ENCODE measurements at places on chromosomes 16 and 17. TPM values are rescaled to one million over a fixed set of nuclear protein-coding genes. Genes with fewer than 3 reads are reported as not detected.

DNA sequence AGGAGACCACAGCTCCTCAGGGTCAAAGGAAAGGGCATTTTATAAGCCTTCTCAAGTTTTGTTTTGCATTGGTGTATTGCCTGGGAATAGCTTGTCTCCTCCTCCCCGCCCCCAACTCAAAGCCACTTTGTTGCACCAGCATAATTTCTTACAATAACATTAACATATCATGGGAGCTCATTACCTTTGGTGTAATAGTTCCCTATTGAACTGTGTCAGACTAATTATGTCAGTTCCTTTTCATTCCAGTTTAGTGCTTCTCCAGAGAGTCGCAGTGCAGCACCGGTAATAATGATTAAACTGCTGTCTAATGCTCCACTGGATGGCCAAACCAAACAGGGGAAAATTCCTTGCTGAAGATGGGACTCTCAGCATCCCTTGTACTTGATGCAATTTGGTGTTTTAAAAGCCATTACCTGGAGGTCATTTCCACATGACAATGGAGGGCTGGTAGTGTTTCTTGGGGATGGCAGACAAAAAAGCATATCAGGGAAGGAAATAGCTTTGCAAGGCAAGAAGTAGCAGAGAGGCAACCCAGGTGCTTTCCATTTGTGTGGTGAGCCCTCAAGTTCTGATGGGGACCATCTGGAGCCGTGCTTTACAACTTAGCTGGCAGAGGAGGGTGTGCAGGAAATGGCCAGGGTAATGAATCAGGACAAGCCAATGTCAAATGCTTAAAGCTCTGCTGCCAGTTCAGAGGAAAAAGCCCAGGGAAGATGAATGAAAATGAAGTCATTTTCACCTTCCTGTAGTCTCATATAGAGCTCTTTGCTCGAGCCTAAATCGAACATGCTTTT, 91.5 kb upstream of the NLRP1 start:
- no peak for DNase-seq

DNA sequence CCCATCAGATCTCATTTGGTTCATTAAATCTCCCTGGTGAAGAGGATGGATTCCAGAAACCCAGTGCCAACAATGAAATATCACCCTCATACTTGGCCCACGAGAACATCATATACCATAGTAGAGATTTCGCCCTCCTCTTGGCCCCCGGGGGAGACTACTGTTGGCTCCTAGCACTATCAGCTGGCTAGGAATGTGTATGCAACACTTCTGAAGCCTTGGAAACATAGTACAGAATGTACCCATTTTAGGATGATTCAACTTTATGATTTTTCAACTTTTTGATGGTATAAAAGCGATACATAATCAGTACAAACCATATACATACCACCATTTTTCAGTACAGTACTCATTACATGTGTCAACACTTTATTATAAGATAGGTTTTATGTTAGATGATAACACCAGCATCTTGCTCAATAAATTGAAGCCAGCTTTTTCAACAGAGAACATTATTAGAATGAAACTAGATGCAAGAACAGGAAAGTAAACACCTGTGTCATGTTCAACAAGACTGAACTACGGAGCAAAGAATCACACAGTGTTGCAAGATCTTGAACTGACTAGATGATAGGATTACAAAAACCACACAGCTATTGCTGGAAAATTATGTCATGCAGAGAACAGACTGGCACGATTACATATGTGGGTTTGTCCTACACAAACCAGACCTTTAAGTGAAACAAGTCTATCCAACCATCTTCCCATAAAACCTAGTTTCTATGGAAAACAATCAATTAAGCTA, 17.2 kb downstream of the RSL1D1 start:
- peak; percentile 69 for DNase-seq

GRCh38 chr16:53775106-53775820, 71.3 kb downstream of the FTO start:
- no peak for DNase-seq

DNA sequence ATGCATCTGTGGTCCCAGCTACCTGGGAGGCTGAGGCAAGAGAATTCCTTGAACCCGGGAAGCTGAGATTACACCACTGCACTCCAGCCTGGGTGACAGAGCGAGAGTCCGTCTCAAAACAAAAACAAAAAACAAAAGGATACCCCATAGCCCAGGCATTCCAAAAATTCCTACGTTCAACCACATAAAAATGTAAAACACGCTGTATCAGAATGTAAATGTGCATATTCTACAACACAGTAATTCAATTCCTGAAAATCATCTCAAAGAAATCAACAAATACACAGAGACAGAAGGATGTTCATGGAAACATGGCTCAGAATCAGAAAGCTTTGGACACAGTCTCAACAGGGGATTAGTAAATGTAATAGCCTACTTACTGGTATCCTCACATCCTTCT, 33.0 kb downstream of the COG7 start:
- no peak for DNase-seq

- peak; percentile 93 for DNase-seq
Observed at GRCh38 chr16:75238132-75238852, 13.1 kb downstream of the BCAR1 start.

DNA sequence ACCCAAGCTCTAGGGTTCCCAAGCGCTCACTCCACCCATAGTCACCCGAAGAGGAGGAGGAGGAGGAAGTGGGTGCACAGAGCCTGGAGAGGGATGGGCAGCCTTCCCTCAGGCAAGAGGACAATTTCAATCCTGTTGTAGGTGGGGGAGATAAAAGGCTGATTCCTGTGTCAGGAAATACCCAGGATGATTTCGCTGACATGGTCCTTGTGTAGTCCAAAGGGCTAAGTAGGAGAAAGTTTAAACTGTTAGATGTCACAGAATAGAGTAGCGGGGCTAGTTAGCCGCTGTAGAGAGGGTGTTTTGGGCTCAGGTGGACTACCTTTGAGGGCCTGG, 1.3 kb upstream of the EXOC7 start:
- no peak for DNase-seq

GRCh38 chr17:9211133-9211765, 189.9 kb downstream of the NTN1 start:
- no peak for DNase-seq

- no peak for DNase-seq
Observed at GRCh38 chr17:81428121-81428515, 32.9 kb downstream of the BAHCC1 start.

Gene PITPNM3
- total RNA-seq, result 0.26 TPM

DNA sequence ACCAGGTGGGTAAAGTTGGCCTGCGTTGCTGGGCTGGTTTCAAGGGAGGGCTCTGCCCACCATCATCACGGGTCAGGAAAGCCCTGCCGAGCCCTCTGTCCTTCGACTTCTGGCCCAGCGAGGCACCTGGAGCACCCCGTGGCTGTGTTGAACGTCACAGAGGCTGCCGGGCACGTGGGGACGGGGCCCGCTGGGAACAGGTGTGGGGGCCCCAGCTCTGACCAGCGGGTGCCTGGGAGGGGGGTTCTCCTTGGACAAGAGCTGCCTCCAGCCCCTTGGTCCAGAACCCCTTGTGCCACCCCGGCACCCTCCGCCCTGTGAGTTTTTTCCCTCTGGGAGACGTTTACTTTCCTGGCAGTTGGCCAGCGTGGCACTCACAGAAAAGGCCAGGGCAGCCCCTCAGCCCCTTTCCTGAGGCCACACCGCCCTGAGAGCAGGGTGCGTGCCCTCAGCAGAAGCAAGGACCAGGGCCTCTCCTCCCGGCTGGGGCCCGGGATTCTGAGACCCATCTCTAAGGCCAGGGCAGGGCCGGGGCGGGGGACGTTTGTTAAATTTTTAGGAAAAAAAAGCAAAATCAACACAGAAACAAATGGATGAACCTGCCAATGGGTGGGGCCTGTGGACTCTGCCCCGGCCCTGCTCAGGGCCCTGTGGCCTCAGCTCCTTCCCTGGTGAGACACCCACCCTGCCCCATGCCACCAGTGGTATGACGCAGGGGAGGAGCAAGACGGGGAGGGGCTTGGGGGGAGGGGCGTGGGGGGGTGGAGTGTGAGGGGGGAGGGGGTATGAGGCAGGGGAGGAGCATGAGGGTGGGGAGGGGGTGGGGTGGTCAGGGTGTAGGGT, 31.3 kb upstream of the GNG13 start:
- no peak for DNase-seq

Gene PSMD7
- total RNA-seq, result 190 TPM

DNA sequence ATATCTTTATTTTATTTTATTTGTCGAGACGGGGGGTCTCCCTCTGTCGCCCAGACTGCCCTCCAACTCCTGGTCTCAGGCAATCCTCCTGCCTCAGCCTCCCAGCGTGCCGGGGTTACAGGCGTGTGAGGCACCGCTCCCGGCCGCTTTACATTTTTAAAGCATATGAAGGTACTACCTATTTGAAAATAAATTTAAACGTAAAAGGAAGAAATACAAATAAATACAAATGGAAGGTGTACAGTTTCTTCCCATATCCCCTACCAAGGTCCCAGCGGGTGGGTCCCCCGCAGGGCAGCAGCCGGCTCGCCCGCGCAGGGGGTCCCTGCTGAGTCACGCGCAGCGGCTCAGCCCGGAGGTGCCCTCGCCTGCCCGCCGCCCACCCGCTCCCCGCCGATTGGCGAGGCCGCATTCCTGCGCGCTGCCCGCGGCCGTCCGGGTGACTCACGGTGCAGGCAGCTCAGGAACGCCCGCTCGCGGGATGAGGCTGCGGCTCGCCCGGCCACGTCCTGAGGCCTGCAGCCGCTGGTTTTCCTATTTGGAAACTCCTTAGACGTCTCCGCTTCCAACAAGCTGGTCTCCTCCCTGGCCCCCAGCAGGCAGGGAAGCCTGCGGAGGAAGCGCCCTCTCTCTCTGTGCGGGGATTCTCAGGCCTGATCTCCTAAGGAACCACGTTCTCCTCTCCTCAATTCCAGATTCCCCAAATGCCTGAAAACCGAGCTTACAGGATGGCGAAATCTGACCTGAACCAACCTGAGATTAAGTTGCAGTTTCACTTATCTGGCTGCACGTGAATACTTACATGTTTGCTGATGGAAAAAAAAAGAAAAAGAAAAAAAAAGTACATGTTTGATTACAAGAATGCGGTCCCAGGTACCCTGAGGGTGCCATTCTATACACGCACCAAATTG, 54.8 kb upstream of the MAP3K14 start:
- peak; percentile 46 for DNase-seq

DNA sequence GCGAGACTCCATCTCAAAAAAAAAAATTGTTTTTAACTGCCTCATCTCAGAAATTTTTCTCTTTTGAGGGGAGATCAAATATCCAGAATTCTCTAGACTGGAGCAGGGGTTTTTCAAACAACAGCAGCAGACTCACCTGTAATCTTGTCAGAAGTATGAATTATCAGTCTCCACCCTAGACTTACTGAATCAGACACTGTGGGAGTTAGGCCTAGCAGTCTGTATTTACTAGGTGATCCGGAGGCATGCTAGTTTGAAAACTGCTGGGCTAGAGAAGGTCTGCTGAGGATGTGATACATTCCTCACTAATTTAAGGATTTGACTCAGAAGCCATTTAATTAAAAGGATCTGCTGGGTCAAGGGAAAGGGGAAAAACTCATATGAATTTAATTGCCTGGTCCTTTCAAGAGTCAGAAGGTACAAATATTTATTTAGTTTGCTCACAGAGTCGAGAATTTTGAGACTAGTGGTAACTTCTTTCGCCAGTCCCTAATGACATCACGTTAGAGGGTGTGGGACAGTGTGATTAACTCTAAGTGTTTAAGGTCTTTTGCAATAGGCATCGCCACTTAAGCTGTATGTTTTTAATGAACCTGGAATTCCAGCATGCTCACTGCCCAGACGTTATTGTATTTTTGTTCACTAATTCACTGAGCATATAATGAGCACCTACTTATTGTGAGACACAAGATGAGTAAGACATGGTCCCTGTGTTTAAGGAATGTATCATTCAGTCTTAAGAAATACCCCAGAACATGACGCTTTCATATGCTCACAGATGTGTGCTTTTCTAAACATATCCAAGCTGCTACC, 14.2 kb downstream of the ATP6V0A1 start:
- DNase-seq, result no peak

DNA sequence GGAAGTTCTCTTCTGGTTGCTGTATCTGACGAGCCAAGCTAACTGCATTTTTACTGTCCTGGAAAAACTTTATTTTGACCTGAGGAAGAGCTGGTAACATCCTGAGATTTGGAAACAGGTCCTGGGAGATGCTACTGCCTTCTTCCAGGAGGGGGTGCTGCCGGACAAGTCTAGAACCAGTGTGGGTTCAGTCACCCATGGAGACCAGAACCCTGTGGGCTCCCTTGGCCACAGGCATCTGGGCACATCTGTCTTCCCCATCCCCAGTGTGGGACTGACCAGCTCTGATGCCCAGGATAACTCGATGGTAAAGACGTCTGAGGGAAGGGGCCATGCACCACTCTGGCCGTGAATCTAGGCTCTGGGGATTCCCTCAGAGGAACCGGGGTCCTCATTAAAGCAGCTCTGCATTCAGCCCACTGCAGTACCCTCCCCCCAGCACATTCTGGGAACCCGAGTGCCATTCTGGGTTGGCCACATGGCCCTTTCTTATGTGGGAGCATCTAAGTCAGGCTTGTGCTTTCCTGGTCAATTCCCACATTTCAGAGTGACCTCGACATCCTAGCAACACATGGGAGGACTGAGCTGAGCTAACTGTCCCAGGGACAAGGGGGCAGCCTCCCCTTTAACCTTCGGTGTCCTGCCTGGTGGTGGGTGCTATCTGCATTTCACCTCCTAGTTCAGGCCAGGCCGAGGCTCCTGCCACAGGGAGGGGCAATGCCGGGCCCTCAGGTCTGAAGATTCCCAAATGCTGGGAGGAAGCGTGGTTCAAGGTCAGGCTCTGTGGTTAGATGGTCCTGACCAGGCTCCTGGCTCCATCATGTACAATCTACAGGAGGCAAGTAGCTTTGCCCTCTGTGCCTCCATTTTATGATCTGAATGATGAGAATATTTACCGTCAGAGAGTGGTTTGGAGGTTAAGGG, 6.4 kb downstream of the C16orf86 start:
- peak; percentile 57 for DNase-seq

- DNase-seq, result no peak
Observed at GRCh38 chr17:10243883-10244844, 45.8 kb upstream of the GAS7 start.

GRCh38 chr17:31273516-31273915, 23.5 kb downstream of the OMG start:
- no peak for DNase-seq

GRCh38 chr17:29168079-29168758, 12.0 kb downstream of the MYO18A start:
- no peak for DNase-seq

Gene TCAP
- 3,088 TPM for total RNA-seq

Gene RHBDL1
- total RNA-seq, result not detected

Gene HOXB4
- 0.55 TPM for total RNA-seq

GRCh38 chr17:57453841-57454425, 197.6 kb downstream of the MSI2 start:
- no peak for DNase-seq

DNA sequence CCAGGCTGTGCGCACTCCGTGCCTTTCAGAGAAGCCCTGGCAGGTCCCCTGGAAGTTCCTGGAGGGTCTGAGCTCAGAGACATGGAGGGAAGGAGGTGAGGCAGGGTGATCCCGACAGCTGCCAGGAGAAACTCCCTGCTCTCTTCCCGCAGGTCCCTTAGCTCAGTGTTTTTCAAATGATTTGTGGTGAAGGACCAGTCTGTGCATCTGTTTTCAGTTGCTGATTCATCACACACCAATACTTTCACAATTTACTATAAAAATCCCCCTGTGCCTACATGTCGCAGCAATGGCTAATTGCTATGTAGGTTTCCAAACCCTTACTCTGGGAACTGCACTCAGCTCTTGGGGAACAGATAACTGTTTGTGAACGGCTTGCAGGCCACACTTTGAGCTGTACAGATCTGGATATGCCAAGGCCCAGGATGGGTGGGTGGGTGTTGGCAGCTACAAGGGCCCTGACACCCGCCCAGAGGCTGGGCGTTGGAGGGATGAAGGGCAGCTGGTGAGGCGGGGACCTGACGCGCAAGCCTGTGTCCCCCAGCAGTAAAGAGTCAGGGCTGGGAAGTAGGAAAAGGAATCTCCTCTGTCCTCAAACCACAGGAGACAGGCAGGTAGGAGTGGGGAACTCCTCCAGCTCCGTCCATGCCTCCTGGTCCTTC, 20.5 kb upstream of the EMP2 start:
- DNase-seq, result no peak
